Activated CD4-positive, alpha-beta T cell treated with anti-CD3 and anti-CD28 coated beads for 1 hour (primary cell): ENCODE measurements at places on chromosomes 2 and 18.

DNA sequence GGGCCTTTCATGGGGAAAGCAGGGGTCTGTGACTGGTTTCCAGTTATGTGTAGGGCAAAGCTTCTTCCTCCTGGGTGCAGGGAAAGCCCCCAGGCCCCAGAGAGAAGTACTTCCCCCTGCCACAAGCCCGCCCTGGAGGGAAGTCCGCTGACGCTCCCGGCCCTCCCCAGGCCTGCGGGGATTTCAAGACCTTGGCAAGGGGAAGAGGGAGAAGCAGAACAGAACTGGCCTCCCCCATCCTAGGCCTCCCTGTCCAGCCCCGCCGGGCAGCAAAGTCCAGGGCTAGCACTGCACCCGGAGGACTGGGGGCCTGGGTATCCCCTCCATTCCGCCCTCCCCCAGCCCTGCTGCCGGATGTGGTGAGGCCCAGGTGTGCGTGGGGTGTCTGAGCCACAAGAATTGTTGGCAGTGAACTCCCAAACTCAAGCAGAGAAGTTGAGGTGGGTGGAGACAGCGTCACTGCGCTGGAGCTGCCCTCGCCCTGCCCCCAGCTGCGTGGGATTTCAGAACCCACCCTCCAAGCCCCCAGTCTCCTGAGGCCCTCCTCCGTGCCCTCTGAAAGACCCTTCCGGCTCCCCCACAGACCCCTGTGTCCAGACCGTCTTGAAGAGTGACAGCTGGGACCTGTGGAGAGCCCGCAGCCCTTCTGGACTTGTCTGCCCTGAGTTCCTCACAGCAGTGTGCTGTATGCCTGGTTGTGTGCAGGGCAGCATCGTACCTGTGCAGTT lies 1.1 kb upstream of the DUSP2 start:
- DNase-seq = peak; percentile 82

- DNase-seq = no peak
These were observed 36.0 kb upstream of the YPEL5 start for GRCh38 chr2:30110773-30111172.

- no peak for DNase-seq
These were observed 11.0 kb upstream of the CAVIN2 start for GRCh38 chr2:191857886-191858285.

- no peak for DNase-seq
These were observed 79.7 kb downstream of the STK39 start for GRCh38 chr2:168167511-168168263.

- no peak for DNase-seq
These were observed 306.9 kb upstream of the NT5C1B start for GRCh38 chr2:18896125-18896764.

GRCh38 chr18:56565551-56566345 lies 72.6 kb downstream of the TXNL1 start:
- no peak for DNase-seq

GRCh38 chr2:127576433-127577207 lies 41.1 kb downstream of the MYO7B start:
- no peak for DNase-seq

- DNase-seq = no peak
These were observed 38.4 kb upstream of the UBXN4 start for GRCh38 chr2:135703300-135703699.

GRCh38 chr2:229416116-229416694 lies 145.1 kb upstream of the PID1 start:
- DNase-seq = no peak

GRCh38 chr18:61771861-61772260 lies 120.9 kb downstream of the RNF152 start:
- no peak for DNase-seq

GRCh38 chr2:121532347-121532766 lies 1.7 kb downstream of the RNU4ATAC start:
- no peak for DNase-seq

DNA sequence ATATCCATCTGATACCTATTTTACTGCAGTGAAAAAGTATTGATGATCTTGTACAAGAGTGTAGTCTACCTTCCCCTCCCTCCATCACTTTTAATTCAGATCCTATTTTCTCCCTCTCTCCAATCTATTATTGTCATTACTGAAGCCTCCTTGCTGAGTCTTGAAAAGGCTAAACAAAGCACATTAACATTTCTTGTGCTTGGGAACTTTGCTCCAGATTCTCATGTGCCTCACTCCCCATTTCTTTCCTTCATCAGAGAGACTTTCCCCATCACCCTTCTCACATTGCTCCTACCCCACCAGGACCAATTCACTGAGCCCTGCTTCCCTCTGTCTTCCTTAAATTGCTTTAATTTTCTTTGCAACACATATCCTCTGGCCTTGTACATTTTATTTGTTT lies 736.2 kb upstream of the GCFC2 start:
- no peak for DNase-seq

- no peak for DNase-seq
These were observed 2.6 kb downstream of the TMEM131 start for GRCh38 chr2:97992836-97993825.

- no peak for DNase-seq
These were observed 24.1 kb upstream of the KANSL1L start for GRCh38 chr2:210195101-210195852.

- DNase-seq = no peak
These were observed 317.6 kb downstream of the LNPK start for GRCh38 chr2:175684466-175684865.

DNA sequence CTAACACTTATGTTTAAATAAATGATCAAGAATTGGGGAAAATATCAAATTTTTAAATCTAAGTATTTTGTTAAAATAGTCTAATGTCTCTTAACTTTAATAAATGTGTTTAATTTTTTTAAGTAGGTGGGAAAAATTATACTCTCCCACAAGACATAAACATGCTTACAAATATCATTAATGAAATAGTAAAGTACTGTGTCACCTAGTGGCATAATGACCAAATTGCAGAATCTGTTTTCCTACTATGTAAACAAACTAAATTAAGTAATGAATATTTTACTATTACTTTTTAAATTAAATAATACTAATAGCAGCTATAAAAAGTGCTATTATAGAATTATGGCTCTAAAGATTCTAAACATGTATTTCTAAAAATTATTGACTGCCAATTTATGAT lies 52.0 kb upstream of the CHAC2 start:
- DNase-seq = no peak

DNA sequence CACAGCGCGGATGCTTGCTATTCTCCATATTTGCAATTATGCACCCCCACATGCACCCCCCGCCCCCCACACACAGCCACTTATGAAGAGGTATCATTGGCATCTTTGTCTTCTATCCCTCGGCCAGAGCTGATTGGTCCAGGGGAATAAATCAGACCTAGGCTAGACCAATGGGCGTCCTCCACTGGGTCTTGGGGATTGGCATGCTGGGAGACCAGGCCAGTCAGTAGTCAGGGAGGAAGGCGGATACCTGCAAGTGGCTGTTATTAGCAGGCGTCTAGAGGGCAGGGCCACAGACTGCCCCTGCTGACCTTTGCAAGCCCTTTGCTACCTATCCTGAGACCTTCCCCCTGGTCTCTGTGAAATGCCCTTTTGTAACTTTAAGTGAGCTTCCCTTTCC lies 30.0 kb downstream of the ATOH8 start:
- DNase-seq = no peak

GRCh38 chr18:10928772-10929373 lies 220.5 kb downstream of the PIEZO2 start:
- no peak for DNase-seq

DNA sequence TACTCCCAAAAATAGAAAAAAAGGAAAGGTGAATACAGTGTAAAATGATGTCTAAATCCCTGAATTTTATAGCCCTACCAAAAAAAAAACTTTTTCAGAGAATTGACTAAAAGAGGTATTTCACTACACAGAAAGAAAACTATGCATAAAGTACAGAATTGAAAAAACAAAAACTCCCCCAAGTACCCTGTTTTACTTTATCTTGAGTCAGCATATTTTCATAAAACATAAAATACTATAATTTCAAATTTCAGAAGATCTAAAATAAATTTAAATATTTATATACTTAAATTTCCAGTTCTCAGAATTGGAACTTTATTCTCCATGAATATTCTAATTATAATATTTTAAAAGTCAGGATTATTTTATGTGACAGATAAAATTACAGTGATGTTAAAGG lies 10.1 kb downstream of the NCKAP1 start:
- no peak for DNase-seq

DNA sequence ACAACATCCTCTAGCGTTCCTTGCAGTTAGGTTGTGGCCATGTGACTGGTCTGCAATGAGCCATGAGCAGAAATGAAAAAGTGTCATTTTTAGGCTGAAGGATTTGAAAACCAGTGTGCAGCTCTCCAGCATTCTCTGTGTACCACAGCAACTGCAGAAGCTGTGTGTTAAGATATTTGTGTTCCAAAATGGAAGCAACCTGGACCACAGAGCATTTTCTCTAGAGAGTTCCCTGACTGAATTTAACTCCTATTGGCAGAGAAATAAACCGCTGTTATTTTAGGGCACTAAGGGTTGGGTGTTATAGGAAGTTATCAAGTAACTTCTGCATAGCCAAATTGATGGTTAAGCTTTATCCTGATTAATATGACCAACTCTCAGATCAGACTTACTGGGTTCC lies 257.2 kb upstream of the THUMPD2 start:
- DNase-seq = no peak

GRCh38 chr18:23307567-23308295 lies 145.4 kb upstream of the RIOK3 start:
- DNase-seq = no peak

GRCh38 chr2:16430846-16431245 lies 234.8 kb downstream of the CYRIA start:
- DNase-seq = no peak

GRCh38 chr2:8522687-8523086 lies 159.2 kb upstream of the ID2 start:
- no peak for DNase-seq

DNA sequence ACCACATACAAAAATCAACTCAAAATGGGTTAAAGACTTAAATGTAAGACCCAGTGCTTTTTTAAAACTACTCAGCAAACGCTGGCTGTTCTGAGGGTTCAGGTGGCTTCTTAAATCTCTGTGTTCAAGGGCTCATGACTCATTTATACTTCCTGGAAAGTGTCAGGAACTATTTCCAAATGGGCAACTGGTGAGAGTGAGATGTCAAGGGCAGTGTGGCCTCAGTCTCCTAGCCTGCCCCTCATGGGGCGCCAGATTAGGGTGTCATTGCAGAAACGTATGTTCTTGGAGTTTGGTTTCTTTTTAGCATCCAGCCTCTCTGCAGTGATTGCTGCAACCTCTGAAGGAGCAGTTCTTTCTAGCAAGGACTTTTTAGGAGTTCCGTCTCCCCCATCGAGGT lies 485.4 kb downstream of the TNS1 start:
- DNase-seq = no peak

DNA sequence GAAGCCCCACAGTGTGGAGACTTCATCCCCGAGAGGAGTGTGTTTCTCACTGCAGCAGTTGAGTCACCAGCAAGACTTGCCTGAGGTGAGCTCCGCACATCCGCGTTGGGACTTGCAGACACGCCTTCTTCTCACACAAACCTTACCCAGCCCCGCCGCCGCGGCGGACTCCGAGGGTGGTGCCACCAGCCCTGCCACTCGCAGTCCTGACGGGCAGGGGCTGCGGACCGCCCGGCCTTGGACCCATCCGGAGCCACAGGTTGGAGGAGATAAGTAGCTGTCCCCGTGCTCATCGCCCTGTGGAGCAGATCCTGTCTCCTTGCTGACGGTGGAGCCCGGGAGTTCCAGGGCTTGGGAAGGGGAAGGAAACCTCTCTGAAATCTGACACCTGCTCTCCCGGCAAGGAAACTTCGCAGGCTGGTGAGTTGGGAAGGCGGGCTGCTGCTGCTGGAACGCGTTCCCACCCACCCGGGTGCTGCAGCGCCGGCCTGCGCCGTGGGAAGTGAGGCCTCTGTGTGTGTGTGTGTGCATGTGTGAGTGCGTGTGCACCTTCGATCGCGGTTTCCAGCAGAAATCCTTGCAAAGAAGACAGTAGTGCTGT lies at the start of gene RAB27B:
TSS of gene RAB27B (plus strand) at position 197 of the 601 bp plus-strand sequence. CDS start 49,109 bp downstream, outside the sequence.
- peak; percentile 53 for DNase-seq

DNA sequence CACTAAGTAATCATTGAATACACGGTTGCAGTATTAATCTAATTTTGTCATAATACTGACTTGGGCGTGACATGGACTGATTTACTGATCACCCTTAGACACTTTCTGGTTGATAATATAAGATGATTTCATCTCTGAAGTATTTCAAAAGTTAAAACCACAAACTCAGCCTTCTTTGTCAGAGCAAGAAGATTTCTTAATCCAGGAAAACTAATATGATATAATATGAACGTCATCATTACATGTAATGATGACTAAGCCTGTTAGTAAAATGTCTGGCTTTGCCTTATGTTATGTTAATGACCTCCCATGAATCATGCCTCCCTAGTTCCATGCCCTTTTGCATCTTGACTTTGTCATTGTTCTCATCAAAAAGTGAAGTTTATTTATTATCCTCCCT lies 1325.0 kb upstream of the CDH2 start:
- no peak for DNase-seq

GRCh38 chr2:189959450-189959849 lies 103.1 kb downstream of the MSTN start:
- no peak for DNase-seq

DNA sequence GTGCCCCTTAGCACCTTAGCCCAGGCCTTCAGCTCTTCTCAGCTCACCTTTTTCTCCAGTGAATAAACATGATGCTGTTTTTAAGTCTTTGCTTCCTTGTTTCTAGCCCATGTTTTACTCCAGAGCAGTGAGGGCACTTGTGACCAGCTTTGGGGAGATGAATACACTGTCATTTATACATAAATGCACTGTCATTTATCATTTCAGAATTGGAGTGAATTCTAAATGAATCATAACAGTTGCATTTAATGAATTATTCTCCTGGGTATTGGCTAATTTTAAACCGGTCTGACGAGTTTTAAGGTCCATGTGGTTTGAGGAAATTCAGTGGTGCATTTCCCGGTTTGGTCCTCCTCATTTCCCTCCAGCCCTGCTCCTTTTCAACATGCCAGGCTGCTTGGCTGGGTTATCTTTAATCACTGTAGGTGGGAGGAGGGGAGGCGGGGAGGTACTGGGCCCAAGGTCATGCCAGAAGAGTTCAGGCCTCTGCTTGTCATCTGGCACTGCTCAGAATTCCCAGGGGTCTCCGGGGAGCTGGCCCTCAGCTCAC lies 23.9 kb downstream of the PRKCE start:
- DNase-seq = no peak

DNA sequence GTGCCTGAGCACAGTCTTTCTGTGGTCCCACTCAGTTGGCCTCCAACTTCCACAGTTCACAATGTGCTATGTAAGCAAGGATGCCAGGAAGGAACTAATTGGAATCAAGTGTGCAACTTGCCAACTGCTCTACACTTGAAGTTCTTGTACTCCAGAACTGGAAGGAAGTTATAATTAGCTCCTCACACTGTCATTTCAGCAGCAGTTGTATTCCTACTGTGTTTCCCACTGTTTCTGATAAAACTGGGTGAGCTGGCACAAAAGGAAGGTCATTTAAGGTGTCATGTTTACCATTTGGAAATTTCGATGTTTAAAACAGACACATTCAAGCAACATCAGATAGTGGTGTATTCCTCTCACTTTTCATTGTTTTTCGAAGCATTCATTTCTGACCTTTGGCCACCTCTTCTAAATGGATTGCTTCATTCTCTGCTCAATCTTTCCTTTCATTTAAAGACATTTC lies 84.2 kb downstream of the ANTXR1 start:
- DNase-seq = no peak
